CD8-positive, alpha-beta memory T cell (primary cell): ENCODE measurements at places on chromosomes 5 and 9.

DNA sequence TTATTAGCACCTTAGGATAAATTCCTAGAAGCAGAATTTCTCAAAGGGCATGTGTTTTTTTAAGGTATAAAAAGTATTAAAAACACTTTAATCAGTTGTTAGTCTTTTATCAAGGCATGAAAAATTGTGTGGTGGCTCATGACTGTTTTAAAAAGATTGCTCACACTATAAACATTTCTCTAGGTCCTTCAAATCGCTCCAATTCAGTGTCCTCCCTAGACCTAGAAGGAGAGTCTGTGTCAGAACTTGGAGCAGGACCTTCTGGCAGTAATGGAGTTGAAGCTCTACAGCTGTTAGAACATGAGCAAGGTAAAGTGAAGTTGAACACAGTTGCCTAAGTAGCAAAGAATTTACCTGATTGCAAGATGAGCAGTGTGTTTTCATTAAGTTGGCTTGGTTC lies 62.0 kb downstream of the GAPVD1 start:
- DNase-seq, result no peak

DNA sequence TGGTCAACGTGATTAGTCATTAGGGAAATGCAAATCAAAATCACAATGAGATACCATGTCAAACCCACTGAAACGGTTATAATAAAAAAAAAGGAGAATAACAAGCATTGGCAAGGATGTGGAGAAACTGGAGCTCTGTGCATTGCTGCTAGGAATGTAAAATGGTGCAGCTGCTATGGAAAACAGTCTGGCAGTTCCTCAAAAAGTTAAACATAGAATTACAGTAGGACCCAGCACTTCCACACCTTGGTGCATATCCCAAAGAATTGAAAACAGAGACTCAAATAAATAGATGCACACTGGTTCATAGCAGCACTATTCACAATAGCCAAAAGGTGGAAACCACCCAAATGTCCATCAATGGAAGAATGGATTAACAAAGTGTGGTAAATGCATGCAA lies 201.5 kb upstream of the TUT7 start:
- DNase-seq, result no peak

GRCh38 chr5:91849069-91849468 lies 466.0 kb upstream of the ARRDC3 start:
- DNase-seq, result no peak

DNA sequence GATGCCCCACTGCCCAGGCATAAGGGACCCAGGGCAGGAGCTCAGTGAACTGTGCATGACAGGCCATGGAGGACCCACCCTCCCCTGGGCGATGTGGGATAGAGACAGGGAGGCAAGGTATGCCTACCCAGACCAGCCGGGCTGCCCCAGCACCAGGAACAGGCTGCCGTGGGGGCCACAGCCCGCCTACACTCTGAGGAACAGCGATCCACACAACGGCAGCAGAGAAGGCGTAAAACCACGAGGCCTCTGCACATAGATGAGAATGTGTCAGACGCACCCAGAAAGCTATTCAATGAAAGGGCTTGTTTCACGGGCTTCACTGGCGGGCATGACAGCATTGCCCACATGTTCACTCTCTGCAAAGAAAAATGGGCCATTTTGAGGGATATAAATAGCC lies 49.5 kb downstream of the SEMA4D start:
- DNase-seq, result no peak

DNA sequence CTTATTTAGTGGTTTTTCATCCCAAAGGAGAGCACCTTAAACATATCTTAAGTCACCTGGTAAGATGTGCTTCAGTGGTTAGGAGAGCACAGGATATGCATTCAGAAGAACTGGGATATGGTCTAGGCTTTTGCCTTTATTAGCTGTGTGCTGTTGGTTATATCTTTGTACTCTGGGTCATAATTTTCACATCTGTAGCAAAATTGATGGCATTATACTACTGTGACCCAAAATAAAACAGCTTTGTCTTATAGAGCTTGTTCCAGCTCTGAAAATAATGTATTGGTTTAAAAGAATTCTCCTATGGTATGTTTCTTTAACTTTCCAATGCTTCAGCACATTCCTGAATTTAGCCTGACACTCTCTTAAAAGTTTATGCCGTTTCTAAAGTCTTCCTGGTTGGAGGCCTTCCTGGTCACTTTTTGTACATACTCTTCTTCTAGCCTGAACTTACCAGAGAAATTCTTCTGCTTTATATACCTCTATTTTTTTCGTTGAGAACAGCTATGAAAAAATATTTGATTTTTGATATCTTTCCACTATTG lies 337.1 kb upstream of the MPDZ start:
- DNase-seq, result no peak

DNA sequence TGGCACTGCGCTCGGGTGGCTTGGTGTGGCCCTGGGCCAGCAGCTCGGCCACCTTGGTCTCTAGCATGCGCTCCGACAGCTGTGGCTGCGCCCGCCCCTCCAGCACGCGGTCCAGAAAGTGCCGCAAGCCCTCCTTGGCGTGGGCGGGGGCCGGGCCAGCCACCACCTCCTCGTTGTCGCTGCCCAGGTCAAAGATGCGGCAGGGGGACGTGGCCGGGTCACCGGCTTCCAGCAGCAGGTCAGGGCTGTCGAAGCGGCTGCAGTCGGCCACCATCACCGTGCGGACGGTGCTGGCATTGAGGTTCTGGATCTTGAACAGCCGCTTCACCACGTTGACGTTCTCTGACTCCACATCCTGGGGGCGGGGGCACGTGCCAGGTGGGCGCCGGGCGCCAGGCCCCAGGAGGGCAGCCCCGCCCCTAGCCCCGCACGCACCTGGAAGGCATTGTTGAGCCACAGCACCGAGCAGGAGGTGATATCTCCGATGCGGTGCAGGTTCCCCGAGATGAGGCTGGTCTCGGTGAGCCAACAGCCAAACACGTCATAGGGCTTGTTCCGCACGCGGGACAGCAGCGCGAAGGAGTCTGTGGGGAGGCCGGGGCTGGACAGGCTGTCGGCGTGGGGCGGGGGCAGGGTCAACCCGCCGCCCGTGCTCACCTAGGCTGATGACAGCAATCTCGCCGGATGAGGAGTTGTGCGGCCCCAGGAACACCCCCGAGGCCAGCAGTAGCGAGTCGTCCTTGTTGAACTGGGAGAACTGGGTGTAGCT lies 2.2 kb downstream of the FBXW5 start:
- no peak for DNase-seq

- no peak for DNase-seq
These were observed 238.0 kb downstream of the ENC1 start for GRCh38 chr5:74402553-74402952.

- DNase-seq, result no peak
These were observed 20.1 kb downstream of the TNIP1 start for GRCh38 chr5:151060742-151061141.

- no peak for DNase-seq
These were observed 76.9 kb upstream of the NFIL3 start for GRCh38 chr9:91500509-91501014.
